ENCODE measurements at places on chromosomes 12 and 14.
A peak's percentile ranks its signal among the peaks of the same experiment; 100 is the strongest.

DNA sequence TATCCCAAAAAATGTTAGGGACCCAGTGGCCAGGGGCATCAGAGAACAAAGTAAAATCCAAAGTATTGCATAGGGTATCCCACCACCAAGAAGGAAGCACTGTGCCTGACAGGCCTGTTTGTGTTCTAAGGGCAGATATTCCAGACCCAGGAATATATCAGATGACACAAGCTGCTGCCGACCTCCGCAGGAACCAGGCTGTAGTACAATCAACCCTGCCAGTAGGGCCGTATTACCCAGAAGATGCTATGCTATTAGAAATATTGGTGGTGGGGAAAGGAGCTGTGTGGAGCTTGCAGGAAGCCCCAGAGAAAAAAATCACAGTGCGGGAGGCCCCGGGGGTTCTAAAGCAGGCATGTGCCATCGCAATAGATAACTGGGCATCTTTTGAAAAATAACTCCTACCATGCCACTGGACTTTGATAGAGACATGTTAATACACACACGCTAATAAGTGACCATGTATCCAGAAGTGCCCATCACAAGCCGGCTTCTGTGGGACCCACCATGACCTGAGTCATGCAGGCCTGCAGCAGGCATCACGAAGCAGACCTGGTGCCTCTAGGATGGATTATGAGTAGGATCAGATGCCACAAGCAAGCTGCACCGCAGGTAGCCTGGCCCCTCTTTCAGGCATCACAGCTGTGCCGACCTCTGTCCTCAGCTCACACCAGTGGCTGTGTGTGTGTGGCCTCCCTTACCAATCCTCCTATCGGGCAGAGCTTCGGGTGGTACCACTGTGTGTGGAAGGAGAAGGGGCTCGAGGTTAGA is 242.7 kb downstream of the BCL11B start:
- no peak for DNase-seq

GRCh38 chr12:128442096-128442495 is 175.1 kb downstream of the TMEM132C start:
- DNase-seq: no peak

- no peak for DNase-seq
Measured at GRCh38 chr14:24612196-24612595, 2.7 kb upstream of the GZMH start.

DNA sequence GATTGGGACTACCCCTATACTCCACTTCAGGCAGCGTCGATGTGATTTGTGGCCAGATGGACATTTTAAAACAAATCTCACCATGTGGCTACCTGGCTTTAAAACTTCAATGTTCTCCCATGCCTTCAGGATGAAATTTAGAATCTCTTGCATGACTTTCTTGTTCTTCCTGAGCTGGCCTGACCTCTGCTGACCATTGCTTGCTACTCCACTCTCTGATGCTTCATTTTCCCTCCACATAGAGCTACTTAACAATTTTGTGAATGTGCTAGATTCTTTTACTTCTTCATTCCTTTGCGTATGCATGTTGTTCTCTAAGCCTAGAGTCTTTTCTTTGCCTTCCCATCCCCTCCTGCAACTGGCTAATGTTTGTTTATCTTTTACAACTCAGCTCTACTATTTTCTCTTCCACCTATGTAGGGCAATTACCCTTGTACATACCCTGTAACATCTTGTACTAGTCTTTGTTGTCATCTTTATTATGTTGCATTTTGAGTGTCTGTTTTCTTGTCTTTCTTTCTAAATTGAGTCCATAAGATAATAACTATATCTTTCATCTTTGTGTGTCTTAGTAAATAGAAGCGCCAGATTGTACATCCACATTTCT is 41.2 kb downstream of the YLPM1 start:
- no peak for DNase-seq

DNA sequence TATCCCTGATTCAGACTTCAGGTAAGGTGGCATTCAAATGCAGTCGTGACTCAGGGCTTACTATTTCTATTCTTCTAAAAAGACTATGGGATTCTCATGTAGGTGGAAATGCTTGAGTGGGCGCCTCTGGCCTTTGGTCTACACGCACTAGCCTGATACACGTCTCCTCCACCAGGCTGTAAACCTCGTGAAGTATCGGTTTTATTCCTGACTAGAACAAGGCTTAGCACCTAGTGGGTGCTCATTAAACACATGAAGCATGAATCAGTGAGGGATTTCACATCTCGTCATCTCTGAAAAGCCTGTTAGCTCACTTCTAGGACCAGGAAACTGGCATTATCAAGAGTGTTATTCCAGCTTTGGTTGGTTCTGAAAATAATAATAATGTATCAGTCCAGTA is 17.7 kb upstream of the HNF1A start:
- no peak for DNase-seq

DNA sequence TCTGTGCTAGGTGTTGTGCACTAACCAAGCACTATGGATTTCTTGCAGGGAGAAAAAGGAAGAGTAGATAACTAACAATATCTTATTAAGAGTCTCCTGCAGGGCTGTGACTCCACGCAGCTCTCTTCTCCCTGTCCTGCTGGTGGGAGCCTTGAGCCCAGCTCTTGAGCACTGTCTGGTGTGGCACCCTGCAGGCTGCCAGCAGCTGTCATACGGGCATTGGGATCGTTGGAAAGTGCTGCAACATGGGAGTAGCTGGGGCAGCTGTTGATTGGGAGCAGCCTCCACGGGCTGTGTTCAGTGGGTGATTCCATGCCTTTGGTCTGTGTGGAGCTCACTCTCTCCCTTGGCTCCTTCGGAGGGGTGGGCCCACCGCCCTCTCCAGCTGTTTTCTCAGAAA is 125.3 kb downstream of the FBXL14 start:
- DNase-seq: peak; percentile 36

- no peak for DNase-seq
Measured at GRCh38 chr14:91123201-91123600, 9.3 kb downstream of the DGLUCY start.

GRCh38 chr14:91300283-91300895 is 55.9 kb upstream of the GPR68 start:
- DNase-seq: no peak

GRCh38 chr12:52878507-52879393 is 26.1 kb downstream of the KRT8 start:
- no peak for DNase-seq

GRCh38 chr12:21416511-21417121 is 20.8 kb upstream of the PYROXD1 start:
- no peak for DNase-seq

- no peak for DNase-seq
Measured at GRCh38 chr14:33240466-33240865, 301.8 kb downstream of the NPAS3 start.

DNA sequence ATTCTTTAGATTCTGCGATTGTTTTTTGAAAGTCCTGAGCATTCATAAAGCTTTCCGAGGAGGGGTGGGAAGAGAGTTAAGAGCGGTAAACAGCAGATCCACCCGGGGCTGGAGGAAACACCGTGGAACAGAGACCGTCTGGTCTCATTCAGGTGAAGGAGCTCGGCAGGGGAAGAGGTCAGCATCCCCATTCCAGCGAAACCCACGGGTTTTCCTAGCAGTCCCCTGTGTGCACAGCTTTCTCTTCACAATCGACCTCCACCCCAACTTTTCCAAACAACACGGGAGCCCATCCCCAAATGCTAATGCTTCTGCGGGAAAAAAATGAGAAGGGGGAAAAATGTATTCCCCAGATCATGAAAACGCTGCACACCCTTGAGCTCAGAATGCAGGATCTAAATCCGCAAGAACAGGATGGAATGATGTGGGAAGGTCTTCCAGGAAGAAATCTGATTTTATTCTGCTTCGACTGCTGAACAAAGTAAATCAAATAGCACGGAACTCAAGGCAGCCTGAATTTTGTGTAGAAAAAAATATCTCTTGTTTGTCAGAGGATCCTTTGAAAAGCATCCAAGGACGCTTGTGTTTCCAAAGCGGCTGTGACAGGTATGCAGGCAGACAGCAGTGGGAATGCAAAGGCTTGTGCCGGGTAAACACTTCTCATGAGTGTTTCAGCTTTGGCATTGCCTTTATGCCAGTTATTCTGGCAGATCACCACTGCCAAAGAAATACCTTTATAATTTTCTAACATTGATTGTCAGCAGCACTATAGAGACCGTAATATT is 128.8 kb downstream of the NDUFA12 start:
- no peak for DNase-seq

DNA sequence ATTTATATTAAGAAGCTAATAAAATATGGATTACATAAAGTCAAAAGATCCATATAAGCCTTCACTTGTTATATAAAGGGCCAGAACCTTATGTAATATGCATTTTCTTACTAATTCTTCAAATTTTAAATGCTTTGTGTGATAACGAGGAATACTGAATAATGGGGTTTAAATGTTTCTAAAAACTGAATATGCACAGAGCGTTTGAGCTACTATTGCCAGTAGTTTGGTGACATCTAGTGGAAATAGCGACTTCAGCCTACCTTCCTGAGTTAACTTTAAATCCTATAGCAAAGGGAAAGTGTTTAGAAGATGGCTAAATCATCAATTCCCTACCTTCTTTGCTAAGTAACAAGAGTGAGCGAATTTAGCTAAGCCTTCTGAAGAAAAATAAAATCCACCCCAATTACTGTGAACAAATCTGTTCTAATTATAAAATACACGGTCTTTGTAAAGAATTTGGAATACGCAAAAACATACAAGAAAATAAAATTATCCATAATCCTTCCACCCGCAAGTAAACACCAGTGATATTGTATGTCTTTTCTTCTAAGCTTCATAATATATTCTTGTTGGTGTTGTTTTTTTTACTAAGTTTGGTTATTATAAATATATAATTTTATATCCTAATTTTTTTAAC is 115.5 kb upstream of the G2E3 start:
- DNase-seq: no peak

DNA sequence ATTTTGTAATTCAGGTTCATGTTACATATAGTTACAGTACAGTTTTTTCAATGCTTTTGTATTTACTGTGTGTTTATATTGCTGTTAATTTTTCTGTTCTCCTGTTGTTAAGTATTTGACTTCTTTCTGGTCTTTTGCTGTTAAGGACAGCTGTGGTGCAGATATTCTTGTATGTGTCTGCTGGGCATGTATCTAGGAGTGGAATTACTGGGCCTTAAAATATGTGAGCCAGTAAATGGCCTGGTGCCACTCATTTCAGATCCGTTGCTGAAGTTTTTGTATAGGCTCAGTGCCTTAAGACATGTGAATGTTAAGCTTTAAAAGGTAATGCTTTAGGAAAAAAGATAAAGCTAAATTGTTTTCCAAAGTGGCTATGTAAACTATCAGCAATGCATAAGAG is 87.3 kb downstream of the TTLL5 start:
- no peak for DNase-seq

DNA sequence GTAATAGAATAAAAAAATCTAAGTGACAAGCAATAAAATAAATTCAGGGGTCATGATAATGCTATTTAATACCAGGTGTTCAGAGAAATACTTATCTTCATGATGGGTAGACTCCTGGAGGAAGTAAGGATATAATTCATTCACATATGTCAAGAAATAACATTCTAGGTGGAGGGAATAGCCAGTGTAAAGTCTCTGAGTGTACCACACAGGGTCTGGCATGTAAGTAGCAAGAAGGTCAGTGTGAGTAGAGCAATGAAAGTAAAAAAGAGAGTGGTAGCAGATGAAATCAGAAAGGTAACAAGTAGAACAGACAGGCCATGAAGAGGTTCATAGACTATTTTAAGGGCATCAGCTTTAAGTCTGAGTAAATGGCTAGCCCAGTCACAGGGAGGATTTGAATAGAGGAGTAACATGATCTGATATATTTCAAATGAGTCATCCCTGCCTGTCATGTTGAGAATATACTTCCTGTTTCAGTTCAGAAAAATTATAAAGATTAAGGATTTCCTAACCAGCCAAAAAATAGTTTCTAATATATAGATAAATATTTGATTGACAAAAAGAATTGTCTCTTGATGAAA is 519.9 kb downstream of the C12orf50 start:
- no peak for DNase-seq

- no peak for DNase-seq
Measured at GRCh38 chr14:22438742-22439141, 150.3 kb downstream of the DAD1 start.

GRCh38 chr14:100144996-100145646 is 14.3 kb downstream of the DEGS2 start:
- DNase-seq: peak; percentile 49

DNA sequence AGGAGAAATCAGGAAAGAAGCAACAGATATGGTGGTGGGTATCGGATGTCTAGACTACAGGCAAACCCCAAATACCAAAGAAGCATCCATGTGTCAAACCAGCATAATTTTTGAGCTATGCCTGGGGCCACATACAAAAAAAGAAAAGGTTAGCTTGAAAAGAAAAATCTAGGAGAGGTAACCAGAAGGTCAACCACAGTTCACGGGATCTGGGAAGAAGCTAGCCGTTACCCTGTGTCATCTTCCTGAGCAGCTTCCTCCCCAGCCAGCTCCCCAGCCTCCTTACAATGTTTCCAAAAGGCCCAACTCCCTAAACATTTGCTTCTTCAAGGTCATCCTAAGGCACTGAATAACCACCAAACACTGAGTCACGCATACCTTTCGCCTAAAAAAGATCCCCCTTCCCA is 3.1 kb downstream of the SINHCAF start:
- DNase-seq: no peak

DNA sequence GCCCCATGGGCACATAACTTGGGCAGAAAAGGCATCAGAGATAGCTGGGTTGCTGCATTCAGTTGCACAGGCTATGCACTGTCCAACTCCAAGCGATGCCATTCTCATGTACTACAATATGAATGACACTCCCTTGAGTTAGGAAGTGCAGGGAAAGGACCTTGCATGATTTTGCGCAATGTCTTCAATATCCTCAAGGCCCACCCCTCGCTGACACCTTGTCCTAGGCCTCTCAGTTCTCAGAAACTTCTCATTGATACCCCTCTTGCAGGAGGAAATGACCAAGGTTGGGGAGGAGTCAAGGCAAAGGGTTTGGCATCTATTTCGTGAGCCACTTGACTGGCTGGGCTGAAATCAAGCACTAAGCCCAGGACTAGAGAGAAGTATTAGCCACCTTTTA is 70.4 kb downstream of the ARL6IP4 start:
- DNase-seq: no peak

- DNase-seq: no peak
Measured at GRCh38 chr12:92550661-92551060, 152.1 kb upstream of the PLEKHG7 start.

DNA sequence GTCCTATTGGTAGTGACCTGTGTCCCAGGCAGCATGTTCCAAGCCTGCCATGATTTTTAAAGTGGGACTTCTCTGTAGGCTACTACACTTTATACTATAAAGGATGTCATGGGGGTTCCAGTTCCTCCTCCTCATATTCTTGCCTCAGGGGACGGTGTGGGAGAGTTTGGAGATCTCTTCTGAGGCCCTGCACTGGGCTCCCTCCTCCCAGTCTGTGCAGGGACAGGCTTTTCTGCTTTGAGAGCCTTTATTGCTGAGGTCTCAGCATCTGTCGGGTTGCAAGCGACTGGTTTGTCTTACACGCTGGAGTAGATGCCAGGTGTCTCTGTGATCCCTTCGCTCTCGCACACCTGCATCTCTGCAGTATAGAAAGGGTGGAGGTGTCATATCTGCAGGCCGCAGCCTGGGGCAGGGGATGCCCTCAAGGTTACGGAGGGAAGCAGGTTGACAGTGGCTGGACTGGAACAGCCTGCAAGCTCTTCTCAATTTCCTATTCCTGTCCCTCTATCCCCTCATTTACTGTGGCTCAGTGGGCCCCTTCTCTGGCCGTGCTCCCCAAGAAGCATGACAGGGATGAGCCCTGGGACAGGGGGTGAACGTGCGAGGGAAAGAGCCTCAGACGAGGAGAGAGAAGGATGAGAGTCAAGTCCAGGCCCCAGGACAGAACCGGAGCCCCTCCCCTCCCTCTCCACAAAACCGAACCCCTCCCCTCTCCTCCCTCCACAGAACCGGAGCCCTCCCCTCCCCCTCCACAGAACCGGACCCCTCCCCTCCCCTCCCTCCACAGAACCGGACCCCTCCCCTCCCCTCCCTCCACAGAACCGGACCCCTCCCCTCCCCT is 51.3 kb downstream of the SLC6A12 start:
- DNase-seq: peak; percentile 2
